ENCODE measurements at places on chromosomes 5 and 9.

GRCh38 chr9:3177936-3178335, 334.0 kb upstream of the PUM3 start:
- no peak for DNase-seq

GRCh38 chr9:119221276-119221675, 148.0 kb downstream of the BRINP1 start:
- DNase-seq, result no peak

DNA sequence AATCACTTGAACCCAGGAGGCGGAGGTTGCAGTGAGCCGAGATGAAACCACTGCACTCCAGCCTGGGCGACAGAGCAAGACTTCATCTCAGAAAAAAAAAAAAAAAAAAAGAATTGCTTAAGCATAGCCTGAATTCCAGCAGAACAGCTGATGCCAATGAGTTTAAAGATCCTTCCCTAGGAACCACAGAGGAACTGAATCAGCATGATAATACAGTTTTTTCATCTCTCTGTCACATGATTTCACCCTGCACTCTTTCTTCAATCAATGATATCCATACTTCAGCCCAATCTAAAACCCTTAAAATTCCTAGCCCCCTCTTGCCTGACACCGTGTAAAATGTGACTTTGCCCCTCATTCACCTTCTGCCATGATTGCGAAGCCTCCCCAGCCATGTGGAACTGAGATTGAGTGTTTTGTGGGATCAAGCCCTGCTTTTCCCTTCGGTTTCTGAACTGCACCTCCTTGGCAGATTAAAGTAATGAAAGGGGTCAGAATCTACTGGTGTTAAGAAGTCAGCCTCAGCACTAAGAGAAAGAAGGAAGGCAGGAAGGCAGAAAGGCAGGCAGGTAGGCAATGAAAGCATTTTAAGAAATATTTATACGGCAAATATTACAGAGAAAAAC, 20.9 kb upstream of the DMXL1 start:
- DNase-seq, result no peak

DNA sequence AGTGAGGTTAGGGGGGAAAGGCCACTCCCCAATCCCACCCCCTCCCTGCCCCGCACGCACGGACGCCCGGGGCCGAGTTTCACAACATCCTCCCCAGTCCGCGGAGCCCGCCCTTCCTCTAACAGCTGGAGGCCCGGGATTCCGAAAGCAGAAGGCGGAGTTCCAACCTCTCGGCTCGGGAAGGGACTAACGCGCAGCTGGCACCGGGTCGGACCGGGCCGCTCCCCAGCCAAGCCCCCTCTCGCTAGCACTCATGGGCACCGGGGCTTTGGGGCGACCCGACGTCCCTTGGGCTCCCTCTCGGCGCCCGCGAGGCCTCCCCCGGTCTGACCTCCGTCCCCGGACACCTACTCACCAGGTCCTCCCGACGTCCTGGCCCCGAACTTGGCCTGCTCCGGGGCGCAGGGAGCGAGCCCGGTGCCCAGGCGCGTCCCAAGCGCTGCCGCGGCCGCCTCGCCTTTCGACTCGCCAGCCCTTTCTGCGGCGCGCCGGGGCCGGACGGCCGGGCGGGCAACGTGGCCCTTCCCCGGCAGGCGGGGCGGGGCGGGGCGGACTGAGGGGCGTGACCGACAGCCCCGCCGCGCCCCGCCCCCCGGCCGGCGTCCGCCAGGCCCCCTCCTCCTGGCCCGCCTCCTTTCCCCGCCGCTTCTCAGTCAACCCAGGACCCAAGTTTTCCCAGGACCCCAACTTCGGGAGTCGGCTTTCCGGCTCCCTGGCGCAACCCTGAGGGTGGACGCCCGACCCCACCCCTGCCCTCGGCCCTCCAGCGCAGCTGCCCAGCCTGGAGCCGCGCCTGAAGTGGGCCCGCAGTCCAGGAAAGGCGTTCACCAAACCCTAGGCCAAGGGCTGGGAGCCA, at the start of gene MGAT1:
Gene MGAT1, minus strand, starts transcription at position 482 of the 856 bp plus-strand sequence. CDS start 9,835 bp downstream, outside the sequence.
- peak; percentile 77 for DNase-seq

DNA sequence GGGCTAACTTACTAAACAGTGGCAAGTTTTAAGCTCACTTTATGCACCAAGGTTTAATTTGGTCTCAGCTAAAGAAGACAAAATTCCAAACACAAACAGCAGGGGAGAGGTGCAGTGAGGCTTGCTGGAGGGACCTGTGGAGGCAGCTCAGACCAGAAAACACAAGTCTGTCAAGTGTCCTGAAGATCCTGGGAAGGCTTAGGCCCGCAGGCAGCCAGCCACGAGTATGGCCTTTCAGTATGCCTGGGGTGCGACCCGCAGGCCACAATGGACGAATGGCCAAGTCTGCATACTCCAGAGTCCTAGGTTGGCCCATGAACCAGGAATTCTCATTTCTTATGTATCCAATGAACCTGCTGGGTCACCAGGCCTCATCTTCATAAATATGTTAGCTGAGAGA, 9.3 kb downstream of the CCNI2 start:
- no peak for DNase-seq

DNA sequence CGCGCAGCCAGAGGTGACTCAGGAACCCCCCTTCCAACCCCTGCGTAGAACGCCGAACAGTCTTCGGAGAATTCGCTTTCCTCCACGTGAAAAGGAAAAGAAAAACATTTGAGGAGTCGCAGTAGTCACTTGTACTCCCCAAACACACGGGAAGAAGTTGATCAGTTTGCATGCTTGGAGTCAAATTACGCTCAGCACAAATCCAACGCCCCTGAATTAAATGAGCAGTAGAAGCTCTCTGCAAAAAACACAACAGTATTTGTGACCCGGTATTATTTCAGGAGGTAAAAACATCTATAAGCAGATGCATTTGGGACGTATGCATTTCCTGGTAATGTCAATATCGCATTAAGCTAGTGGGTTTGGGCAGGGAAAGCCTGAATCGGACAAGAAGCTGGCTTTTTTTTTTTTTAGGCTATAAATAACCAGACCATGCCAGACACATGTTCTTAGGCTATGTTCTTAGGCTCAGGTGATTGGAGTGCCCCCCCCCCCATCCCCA, 854 bp upstream of the ARL15 start:
- no peak for DNase-seq

DNA sequence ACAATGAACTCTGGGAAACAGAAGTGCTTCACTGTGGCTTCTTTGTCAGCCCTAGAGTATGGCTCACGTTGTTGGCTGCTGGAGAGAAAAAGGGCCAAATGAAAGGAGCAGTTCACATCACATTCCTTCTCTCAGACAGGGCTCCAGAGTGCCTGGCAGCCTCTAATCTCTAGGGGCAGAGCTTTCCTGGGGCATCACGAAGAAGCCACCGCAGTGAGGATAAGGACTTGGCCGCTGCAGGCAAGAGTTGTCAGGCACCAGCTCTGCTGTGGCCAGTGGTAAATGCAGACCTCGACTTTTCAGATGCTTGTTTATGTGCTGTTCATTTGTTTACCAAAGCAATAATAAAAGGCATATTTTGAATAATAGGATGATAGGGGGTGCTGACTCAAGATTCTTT, 227.2 kb downstream of the ICE1 start:
- DNase-seq, result no peak

DNA sequence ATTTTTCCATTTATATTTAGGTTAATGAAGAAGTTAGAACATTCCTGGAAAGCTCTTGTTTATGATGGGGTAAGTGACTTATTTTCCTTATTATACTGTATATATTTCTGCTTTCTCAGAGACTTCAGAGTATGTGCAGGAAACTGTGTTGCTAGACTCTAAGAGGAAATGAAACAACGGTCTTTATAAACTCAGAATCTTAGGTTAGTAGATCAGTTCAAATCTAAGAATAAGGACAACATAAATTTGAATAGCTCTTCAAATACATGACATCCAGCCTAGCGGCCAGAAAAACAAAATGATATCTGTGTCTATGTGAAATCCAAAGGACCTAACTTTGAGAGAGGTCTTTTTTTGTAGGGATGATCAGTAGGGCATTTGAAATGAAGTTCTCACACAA, 94.3 kb downstream of the PRKACG start:
- DNase-seq, result no peak

- no peak for DNase-seq
These were observed 173.9 kb upstream of the KLF9 start for GRCh38 chr9:70588381-70588780.

GRCh38 chr5:39459907-39460306, 35.1 kb upstream of the DAB2 start:
- DNase-seq, result no peak

DNA sequence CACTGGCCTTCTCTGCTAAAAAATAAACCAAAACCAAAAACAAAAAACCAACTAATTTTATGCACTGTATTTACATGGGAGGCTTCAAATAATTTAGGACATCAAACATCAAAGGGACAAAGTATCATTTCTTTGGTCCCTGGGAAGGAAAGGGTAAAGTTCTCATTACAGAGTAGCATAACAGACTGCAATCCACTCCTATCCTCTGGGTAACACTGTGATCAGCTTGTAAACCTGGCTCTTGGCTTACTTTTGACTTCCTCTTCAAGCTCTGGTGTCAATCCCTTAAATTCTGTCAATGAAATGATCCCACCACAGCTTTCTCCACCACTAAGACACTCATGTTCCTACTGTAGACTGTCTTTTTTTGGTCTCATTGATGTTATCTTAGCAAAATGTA, 69.8 kb upstream of the VCAN start:
- no peak for DNase-seq

GRCh38 chr5:41871852-41872251, 1.6 kb upstream of the OXCT1 start:
- no peak for DNase-seq

GRCh38 chr9:83956086-83956435, 24.0 kb downstream of the HNRNPK start:
- peak; percentile 30 for DNase-seq

- no peak for DNase-seq
These were observed 30.1 kb downstream of the FRMD3 start for GRCh38 chr9:83508067-83508466.

DNA sequence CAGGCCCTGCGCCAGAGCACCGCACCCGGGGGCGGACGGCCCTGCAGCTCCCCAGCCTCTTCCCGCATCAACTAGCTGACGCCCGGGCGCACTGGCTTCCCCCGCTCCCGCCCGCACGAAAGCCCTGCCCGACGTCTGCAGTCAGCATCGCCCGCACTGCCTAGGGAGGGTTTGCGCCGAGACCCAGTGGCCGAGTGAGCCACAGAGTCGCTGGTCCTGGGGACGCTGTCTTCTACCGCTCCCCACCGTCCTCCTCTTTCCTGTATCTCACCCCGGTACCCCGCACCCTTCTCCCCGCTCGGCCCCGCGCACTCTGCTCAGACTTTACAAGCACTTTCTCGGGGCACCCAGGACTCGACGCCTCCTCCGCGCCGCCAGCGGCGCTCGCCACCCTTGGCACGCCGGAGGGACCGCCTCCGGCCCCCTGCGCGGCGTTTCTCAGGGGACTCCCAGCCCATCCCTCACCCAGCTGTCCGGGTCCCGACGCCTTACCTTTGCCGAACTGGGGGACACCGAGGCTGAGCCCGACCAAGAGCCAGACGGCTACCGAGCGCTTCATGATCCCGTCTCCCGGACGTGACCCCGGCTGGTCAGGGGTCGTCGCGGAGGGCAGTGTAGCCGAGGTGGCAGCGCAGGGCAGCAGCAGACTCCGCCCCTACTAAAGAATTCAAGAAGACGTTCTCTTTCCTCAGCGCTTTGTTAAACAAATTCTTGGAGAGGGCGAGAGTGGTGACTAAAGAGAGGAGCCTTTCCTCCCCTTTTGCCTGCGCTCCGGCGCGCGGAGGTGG, 670 bp downstream of the EDIL3 start:
- no peak for DNase-seq

GRCh38 chr9:34984049-34984448, 5.5 kb upstream of the DNAJB5 start:
- DNase-seq, result peak; percentile 41

GRCh38 chr5:109041317-109041716, 293.6 kb downstream of the FER start:
- no peak for DNase-seq

- no peak for DNase-seq
These were observed 65.9 kb downstream of the DMRTA1 start for GRCh38 chr9:22512495-22512894.

DNA sequence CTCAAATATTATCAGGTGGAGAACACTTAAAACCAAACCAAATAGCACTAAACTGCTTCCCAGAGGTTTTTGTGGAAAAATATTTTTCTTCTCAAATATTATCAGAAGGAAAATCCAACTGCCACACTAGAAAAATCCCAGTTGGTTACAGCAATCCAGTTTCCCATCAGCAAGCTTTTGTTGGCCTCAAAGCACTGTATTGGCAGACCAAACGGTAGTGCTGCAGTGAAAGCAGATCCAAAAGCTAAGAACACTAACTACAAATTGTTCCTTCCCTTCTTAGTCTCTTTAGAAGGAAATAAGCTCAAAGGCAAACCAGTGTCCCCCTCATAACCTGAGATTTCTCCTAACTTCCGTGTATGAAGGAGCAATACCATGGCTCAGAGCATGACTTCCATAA, 105.3 kb downstream of the TRIM36 start:
- DNase-seq, result no peak

Measured in stimulated activated CD4-positive, alpha-beta T cell treated with anti-CD3 and anti-CD28 coated beads, Interleukin-4, amount 100 ng/mL, for 24 hours (primary cell).